Retina (tissue), 1 donor: ENCODE measurements at places on chromosomes 7 and 10.

GRCh38 chr10:126158133-126158892 is 230.0 kb downstream of the ADAM12 start:
- no peak for DNase-seq

- DNase-seq: no peak
Observed at GRCh38 chr10:59279991-59280505, 82.3 kb downstream of the FAM13C start.

GRCh38 chr10:102785818-102786217 is 42.1 kb downstream of the WBP1L start:
- DNase-seq: no peak

- DNase-seq: no peak
Observed at GRCh38 chr7:88185650-88186049, 34.2 kb downstream of the SRI start.

GRCh38 chr7:157904211-157904865 is 567.5 kb downstream of the DNAJB6 start:
- DNase-seq: peak; percentile 46

DNA sequence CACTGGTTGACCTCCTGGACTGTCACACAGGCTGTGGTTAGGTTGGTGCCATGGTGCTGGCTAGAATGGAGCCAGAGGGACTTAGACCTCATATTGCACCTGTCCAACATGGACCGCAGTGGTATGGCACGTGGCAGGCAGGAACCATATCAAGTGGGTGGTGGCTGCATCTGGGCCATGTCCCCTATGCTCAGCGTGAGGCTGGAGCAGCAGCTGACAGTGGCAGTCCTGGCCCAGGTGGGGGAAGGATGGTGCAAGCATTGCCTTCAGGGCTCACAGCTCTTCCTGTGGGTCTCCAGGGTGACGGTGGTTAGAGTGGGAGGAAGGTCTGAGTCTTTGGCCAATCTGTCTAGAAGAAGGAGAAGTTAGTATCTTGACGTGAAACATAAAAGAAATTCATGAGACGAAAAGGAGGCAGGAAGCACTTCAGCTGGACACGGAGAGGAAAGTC is 54.5 kb upstream of the PFKFB3 start:
- DNase-seq: no peak

DNA sequence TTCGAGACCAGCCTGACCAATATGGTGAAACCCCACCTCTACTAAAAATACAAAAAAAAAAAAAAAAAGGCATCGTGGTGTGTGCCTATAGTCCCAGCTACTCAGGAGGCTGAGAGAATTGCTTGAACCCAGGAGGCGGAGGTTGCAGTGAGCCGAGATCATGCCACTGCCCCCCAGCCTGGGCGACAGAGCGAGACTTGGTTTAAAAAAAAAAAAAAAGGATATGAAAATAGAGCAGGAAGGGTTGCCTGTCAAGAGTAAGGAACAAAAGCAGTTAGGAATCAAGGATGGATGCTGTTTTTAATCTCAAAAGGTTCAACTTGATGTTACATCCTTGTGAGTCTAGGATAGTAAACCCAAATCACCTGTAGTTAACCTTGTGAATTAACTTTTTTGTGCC is 11.8 kb upstream of the ASCC1 start:
- no peak for DNase-seq

- peak; percentile 38 for DNase-seq
Observed at GRCh38 chr10:115355162-115355760, 262.1 kb downstream of the ATRNL1 start.

DNA sequence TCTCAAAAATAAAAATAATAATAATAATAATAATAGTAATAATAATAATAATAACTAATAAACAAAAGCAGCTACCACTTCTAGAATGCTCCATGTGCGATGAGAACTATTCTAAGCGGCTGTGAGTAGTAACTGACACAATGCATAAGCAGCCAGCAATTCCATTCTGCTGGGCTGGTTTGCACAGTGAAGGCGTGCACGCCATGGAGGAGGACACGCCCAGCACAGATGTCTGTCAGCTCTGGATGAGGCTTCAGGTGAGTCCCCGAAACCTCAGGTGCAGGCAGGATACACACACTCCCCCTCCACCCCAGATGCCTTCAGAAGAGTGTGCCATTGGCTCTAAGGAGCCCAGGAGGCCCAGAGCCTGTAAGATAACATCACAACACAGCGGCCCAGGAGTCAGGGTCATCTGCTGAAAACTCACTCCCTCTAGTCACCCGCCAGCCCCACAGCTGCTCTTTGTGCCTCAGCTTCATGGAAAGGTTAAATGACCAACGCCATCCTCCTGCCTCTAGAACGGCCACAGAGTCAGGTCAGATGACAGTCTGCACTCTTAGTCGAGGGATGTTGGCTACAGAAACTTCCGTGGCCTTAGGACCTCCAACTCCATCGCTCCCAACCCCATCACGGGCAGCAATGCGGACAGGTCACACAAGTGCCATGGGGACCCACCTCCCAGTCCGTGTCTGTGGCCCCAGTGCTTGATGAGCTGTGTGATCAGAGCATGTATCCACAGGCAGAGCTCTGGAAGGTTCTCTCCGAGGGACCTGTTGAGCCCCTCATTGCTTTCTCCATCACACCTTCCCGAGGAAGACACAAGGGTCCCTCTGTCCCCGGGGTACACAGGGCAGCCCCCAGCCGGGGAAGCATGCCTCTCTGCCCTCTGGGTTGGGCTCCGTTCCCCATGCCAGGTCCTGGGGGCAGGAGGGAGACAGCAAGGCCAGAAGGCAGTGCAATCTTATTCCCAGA is 103.9 kb downstream of the CTBP2 start:
- DNase-seq: peak; percentile 29

DNA sequence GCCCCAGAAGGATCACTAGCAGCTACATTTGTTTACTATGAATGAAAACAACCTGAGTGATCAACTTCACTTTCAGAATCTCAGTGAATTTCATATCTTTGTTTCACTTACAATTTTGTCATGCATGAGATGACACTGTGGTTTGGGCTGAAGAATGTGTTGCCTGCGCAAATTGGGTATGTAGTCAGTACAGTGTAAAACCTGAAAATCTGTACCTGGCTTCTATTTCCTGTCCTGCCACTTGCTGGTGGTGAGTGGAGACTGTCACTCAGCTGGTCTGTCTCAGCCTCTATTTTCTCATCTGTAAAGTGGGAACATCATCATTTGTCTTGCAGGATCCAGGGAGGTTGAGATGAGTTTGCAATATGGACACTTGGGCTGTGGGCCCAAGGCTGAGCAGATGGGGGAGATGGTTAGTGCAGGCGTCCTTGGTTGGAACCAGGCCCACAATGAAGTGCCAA is 118.0 kb downstream of the WDFY4 start:
- no peak for DNase-seq

- no peak for DNase-seq
Observed at GRCh38 chr10:108014902-108015177, 850.3 kb upstream of the SORCS1 start.

DNA sequence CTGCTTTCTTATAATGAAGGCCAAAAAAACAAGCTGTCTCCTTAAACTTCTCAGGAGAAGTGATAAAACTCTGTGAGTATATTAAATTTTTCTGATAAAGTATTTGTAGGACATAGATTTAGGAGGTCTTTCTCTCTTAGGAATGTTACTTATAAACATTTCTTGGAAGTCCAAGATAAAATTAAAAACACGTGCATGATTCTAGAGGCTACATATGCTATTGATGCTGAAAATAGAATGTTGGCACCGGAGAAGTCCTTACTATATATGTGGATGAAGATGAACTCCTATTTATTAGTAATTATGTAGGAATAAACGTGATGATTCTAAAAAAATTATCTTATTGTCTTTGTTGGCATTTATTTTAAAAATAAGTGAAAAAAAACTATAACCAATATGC is 241.3 kb upstream of the LRRTM3 start:
- DNase-seq: no peak

- peak; percentile 33 for DNase-seq
Observed at GRCh38 chr7:22853674-22854157, 31.1 kb upstream of the TOMM7 start.

GRCh38 chr10:14485986-14486385 is 155.3 kb upstream of the FRMD4A start:
- no peak for DNase-seq

DNA sequence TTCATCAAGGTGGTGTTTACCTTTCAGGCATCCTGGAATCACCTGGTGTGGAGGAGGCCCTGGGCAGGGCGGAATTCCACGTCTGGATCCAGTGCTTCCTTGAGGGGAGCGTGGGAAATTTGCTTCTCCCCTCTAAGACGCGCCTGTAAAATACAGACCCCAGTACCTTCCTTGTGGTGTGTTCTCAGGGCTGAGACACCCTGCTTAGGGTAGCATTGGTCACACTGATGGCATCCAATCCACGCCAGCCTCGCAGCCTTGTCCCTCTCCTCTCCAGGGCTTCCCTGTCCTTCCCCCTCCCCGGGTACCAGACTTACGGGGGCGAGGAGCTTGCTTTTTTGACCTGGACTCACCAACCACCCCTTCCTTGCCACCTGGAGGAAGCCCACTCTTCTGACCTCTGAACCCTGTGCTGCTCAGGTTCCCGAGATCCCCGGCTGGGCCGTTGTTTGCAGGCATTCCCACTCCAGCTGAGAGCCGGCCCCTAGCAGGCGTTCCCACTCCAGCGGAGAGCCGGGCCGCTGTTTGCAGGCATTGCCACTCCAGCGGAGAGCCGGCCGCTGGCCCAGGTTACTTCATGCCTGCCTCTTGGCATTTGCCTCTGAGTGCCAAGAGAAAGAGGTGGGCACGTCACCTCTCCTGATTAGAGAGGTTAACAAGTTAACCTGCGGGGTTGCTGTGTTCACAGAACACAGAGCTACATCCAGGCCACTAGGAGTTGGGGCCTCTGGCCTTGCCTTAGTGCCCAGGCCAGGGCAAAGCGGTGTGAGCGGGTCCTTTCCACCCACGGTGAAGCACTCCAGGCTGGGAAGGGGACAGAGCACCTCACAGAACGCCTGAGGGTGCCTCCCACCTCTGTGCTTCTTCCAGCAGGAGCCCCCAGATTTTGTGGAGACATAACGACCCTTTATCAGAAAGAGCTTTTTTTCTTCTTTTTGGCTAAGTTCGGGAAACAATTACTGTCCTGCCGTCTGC is 254.0 kb upstream of the PPP2R2D start:
- no peak for DNase-seq
